ENCODE measurements at places on chromosomes 11 and 22.

- DNase-seq, result no peak
These were observed 65.3 kb downstream of the AMBRA1 start for GRCh38 chr11:46528445-46529094.

DNA sequence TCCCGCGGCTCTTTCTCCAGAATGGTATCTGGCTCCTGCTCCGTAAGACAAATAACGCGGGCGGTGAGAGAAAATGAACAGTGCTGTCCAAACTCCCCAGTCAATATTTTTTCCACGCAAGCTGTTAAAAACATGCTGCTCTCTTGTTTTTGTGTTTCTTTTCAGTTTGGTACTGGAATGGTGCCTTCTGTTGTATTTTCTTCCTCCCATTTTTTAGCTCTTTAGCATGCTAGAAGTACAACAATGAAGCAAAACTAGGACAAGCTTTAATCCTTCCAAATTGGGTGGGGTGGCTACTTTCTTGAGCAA lies 599 bp upstream of the PPP2R1B start:
- no peak for DNase-seq

DNA sequence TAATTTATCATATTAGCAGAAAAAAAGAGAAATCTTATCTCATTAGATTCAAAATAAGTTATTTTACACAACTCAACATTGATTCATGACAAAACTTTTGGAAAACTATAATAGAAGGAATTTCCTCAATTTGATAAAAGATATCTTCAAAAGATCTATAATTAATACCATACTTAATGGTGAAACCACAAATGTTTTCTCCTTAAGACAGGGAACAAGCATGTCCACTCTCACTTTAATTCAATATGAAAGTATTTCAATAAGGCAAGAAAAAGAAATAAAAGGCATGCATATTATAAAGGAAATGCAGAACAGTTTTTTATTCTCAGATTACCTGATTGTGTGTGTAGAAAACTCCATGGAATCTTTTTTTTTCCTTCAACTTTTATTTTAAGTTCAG lies 23.6 kb downstream of the MTNR1B start:
- DNase-seq, result no peak

GRCh38 chr11:6531267-6531752 lies 34.2 kb downstream of the DNHD1 start:
- peak; percentile 59 for DNase-seq

- no peak for DNase-seq
These were observed 13.4 kb upstream of the PNPLA3 start for GRCh38 chr22:43910178-43910695.

DNA sequence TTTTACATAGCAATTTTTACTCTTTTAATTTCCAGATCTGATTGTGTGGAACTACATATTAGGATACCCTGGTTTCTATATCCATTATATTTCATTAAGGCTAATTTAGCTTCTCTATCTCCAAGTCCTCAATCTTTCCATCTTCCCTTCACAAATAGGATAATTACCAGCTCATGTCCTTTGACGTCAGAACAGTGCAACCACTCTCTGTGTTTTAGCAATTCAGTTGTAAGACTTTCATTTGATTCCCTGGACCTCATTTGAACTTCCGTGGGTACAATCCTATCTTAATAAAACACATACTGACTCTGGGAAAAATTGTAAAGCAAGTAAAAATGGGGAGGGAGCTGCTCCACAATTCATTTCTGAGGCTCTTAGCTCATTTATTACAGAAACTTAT lies 52.8 kb downstream of the FAM76B start:
- DNase-seq, result no peak

DNA sequence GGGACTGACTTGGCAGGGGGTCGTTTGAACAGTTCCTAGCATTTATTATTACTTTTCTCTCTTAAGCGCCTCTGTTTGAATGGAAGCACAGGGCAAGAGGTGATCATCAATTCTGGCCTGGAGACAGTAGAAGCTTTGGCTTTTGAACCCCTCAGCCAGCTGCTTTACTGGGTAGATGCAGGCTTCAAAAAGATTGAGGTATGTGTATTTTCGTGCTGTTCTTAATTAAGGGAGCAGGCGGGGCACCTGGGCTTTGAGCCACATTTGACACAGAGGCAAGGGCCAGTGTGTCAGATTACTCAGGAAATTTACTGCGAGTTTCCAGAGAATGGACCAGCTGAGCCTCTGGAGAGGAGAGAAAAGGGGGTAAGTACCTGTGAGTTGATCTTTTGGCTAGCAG lies 102.4 kb upstream of the SORL1-AS1 start:
- no peak for DNase-seq

DNA sequence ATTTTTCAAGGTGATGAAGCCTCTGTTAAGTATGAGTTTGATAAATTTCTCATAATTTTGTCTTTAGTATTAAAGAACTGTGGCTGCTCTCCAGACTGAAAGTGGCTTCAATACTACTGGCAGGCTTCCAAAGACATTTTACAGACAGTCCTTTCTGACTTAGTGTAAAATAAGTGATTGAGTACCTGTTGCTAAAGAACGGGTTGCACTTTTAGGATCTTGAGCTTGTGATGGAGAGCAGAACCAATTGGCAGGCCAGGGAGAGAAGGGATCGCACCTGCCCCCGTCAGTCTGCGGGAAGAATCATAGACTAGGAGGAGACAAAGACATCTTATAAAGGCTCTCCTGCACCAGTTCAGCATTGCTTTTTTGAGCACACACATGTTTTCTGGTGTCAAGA lies 4.4 kb downstream of the NCAM1 start:
- DNase-seq, result peak; percentile 10

DNA sequence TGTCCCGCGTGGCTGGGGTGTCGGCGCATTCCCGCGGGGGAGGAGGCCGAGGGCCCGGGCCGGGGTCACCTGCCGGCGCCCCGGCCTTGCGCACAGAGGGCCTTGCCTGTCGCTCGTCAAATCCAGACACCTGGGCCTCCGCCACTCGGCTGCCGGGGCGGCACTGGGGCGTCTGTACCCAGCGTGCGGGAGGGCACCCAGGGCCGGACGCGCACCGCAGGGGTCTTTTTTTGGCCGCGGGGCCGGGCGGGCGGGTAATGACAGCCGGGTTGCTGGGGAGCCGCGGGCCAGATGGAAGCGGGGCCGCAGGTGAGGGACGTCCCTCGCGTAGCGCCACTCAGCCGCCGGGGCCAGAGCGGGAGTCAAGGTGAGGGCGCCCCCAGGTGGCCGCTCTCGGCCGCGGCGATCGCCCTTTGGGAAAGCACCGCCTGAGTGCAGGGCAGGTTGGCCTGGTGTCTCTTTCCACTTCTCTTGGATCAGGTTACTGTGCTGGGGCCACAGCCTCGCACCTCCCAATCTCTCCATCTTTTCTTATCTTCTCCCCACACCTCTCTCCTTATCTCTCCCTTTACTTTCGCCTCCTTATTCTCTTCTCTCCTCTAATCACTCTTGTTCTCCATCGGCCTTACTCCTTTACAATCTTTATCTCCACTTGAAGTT lies 3.5 kb downstream of the PHLDB1 start:
- DNase-seq, result peak; percentile 91

DNA sequence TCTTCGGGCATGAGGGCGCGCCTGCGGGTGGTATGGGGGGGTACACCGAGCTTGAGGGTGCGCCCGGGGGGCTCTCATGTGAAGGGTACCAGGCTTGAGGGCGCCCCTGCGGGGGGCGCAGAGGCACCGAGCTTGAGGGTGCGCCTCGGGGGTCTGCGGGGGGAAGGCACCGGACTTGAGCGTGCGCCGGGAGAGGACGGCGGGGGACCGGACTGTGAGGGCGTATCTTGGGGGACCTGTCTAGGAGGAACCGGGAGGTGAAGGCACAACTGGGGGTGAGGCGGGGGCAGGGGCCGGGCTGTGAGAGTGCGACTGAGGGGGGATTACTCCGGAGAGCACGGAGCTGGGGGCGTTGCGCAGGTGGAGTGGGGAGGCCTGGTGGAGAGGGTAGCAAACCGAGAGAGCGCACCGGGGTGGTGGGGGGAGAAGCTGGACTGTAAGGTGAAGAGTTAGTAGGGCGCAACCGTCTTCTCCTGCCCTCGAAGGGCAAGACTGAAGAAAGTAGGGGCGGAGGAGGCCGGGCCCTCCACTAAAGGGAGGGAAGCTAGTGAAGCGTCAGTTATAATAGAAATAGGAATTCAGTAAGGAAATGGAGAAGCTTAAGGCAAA lies 1.1 kb upstream of the DDX6 start:
- peak; percentile 47 for DNase-seq

DNA sequence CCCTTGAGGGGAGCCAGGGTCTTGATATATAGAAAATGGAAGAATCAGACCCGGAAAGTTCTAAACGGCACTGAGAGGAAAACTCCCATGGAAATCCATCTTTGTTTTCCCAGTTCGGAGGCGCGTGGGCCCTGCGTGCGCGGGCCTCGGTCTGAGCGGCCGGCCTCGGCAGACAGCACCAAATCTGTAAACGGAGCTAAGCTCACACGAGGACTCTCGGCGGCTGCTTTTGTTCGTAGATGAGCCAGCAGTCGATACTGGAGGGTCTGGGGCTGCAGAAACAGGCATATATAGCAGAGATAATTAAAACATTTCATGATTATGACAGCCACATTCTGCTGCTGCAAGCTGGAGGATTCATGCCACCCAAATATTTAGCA lies 68.5 kb upstream of the PPARA start:
- peak; percentile 26 for DNase-seq

DNA sequence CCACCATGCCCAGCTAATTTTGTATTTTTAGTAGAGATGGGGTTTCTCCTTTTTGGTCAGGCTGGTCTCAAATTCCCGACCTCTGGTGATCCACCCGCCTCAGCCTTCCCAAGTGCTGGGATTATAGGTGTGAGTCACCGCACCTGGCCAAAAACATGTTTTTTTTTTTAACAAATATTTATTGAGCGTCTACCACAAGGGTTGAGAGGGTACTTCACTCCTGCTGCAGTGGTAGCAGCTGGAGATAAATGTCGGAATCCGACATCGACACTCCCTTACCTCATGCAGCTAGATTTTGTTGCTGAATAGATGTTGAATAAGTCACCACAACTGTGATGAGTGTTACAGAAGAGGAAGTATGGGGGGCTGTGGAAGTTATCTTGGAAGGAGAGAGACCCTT lies 971 bp downstream of the DNAJB13 start:
- DNase-seq, result no peak

DNA sequence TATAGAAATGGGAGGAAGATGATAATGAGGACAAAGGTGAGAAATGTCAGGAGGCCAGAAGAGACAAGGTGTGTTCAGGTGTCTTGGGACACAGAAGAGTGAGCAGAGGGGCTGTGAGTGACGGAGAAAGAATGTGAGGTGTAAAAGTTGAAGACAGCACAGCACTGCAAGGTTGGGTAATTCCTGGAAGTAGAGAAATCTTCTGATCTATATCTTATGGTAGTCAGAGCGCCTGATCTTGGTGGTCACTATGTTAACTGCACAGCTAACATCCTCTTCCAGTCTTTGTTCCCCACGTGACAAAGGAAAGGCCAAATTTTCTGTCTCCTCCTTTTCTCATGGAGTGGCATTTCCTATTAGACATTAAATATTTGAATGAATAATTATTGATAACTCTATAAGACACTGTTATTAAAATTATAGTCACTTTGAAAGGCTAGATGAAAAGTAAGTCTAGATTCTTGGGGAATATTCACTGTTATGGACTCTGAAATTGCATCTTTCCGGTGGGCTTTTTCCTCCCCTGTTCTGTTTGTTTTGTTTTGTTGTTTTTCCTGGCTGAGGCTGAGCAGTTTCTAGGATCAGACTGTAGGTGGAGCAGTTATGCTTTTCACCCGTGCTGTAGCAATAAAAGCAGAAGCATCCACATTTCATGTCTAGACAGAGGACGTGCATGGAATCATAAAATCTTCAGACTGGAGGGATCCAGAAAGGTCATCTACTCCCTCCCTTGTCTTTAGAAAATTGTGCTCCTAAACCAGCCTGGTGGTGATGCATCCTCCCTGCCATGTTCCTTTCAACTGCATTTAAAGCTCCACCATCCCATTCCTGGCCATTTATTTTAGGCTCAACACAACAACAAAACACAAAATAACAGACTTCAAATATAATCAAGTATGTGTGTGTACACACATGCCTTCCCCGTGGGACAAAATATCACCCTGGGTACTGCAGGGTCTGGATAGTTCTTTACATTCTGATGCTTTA lies 26.6 kb downstream of the SC5D start:
- DNase-seq, result peak; percentile 55

GRCh38 chr11:42315267-42315666 lies 855.8 kb upstream of the LRRC4C start:
- no peak for DNase-seq

DNA sequence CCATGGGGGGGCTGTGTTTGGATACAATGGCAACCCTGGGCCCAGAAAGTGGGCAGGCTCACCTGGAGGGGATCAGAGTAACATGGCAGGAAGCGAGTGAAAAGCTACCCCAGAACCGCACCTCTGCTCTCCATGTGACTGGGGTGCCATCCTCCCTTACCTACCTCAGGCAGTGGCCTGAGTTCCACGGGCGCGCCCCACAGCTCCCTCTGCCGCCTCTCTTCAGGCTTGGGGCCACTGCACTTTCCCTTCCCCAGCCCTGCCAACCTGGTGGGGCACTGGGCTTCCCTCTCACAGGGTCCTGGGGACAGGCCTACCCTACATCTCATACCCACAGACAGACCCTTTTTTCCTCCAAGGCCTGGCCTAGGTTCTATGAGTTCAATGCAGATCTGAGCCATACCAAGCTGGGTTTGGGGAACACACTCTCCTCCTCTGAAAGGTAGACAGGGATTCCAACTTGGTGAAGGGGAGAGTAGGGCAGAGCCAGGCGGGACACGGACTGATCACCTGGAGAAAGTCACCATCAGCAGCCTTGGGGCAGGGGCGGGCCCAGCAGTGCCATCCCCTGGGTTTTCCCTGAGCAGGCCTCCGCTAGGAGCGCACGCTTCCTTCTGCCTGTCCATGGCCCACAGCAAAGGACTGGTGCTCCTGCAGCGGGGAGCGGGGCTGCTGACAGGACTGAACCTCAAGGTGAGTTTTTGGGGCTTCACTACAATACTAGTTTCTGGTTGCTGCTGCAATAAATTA lies 7.1 kb downstream of the GALR3 start:
- no peak for DNase-seq

DNA sequence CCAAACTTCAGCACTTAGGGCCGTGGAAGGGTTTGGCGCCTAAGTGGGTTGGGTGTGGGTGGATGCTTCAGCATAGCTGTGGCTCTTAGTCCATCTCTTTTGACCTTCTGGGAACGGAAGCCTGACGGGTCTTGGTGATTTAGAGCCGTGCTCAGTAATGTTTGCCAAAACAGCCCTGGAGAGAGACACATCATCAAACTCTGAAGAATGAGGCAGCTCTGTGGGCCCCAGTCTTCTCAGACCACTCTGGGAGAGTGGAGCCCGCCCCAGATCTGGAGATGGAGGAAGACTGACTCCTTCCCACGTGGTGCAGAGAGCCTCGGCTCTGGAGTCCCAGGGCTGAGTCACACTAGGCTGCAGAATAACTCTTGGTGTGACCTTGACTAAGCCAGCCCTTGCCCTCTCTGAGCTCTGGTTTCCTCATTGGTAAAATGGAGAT lies 168.9 kb downstream of the C11orf91 start:
- DNase-seq, result no peak

DNA sequence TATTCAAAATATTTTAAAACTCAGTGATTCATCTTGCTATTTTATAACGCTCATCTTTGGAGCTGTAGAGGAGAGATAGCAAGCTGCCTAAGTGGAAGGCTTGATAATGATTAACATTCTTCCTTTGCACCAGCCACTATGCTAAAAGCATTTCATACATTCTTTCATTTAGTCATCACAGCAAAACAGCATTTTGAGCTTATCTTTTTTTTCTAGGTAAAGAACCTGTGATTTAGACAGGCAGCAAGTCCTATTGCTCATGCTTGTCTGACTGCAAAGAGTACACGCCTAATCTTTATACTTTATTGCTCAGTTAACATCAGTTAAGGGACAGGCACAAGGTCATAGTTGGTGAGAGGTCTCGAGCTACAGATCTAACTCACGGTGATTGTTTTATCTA lies 713.1 kb upstream of the ARHGAP42 start:
- DNase-seq, result no peak

GRCh38 chr11:27277843-27278242 lies 85.2 kb downstream of the CCDC34 start:
- no peak for DNase-seq
